Right cardiac atrium (tissue), 5 donors: ENCODE measurements at places on chromosomes 13 and 19. TPM values are rescaled to one million over a fixed set of nuclear protein-coding genes. Genes with fewer than 3 reads are reported as not detected.

DNA sequence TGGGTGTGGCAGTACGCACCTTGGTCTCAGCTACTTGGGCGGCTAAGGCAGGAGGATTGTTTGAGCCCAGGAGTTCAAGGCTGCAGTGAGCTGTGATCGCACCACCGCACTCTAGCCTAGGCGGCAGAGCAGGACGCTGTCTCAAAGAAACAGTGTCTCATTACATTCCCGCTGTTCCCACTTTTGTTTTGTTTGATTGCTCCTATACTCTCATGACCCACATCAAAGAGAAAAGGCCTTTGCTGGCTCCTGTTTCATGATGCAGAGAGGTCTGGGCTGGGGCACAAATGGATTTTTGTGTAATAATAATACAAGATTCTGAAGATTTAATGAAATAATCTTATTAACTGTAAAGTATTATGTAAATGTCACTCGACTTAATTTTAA, 85.7 kb downstream of the LACC1 start:
- DNase-seq: no peak

DNA sequence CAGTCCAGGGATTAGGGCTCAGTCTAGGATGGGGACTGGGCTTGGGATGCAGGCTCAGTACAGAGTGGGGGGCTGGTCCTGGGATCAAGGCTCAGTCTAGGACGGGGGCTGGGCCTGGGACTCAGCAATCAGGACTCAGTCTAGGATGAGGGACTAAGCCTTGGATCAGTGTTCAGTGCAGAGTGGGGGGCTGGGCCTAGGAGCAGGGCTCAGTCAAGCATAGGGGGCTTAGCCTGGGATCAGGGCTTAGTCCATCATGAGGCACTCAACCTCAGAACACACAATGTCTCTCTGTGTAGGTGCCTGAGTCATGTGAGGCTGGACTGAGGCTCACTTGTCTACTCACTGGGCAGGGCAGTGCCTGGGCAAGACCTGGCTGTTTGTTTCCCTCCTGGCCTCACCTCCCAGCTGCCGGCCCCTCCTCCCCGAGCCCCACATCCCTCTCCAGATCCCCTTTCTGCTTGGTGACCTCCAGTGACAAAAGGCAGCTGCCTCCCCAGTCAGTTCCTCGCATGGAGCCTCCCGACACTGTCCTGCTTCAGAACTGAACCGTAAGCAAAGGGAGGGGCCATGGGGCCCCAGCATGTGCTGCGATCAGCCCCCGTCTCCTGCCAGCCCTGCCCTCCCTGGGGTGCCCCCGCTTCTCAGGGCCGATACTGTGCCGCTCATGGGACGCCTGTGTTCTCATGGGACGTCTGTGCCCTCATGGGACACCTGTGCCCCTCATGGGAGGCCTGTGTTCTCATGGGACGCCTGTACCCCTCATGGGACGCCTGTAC, 6.5 kb upstream of the S1PR4 start:
- no peak for DNase-seq

DNA sequence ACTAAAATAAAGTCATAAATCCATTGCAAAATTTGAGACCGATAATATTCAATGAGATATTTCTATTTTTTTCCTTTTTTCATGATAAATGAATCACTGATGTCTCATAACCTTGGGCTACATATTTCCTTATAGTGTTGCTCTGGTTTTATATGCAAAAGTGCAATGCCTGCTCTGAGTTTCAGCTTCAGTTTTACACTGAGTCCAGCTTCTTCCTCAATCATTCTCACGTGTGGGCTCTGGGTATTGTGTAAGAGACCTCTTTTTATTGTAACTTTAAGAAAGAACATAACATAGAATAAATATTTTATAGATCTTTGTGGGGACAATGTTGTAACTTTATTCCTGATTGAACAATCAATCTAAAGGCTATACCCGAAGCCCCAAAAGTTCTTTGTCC, 280.2 kb upstream of the EDNRB start:
- DNase-seq: no peak

DNA sequence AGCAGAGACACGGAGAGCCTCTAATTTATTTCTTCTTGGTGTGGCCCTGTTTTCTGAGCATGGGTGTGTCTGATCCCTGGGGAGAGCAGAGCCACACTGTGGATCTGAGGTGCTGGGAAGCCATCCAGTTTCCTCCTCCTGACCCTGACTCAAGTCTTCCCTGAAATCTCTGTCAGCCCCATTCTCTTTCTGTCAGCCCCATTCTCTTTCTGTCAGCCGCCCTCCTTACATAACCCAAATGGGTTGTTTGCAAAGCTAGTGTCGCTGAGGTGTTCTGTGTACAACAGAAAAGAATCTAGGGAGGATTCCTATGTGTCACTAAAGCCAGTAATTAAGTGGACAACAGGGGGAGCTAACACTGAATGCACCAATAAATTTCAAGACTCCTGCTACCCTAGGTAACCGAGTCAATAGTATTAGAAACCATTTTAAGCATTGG, 50.2 kb downstream of the LRCH1 start:
- peak; percentile 21 for DNase-seq

GRCh38 chr13:99260216-99260615, 2.0 kb upstream of the GPR18 start:
- no peak for DNase-seq

DNA sequence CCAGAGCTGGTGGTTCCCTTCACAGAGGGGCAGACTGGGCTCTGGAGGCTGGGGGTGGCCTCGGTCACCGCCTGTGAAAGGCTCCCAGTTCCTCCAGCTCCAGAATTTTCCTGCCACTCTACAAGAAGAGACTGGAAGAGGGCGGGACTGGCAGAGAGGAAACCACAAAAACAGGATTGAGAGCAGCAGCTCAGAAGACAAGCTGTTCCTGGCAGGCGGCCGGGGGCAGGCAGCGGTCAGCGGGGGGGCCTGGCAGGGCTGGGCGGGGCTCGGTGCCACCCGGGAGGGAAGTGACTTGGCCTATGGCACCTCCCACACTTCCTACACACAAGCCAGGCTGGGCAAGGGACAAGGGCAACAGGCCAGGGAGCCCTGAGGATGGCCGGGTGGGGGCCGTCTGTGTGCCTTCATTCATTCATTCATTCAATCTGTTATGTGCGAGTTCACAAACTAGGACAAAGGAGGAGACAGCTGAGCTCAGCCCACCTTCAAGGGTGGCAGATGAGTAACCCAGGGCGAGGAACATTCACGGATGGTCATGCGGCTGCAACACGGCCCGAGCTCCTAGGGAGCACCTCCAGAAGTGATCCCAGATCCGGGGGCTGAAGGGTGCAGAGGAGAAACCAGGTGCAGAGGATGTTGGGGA, 16.9 kb upstream of the BTBD2 start:
- DNase-seq: peak; percentile 98

DNA sequence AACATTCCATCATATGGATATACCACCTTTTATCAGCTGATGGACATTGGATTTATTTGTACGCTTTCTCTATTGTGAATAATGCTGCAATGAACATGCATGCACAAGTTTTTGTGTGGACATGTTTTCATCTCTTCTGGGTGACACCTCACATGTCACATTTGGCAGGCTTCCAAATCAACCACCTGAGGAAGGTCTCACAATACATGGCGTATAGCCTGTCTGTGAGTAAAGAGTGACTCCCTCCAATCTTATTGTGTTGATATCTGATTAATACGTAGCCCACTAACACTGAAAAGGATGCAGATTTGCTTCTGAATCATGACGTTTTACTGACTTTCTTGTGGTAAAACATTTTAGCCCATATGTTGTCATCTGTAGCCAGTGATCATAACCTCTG, 61.1 kb downstream of the SLC15A1 start:
- DNase-seq: no peak

DNA sequence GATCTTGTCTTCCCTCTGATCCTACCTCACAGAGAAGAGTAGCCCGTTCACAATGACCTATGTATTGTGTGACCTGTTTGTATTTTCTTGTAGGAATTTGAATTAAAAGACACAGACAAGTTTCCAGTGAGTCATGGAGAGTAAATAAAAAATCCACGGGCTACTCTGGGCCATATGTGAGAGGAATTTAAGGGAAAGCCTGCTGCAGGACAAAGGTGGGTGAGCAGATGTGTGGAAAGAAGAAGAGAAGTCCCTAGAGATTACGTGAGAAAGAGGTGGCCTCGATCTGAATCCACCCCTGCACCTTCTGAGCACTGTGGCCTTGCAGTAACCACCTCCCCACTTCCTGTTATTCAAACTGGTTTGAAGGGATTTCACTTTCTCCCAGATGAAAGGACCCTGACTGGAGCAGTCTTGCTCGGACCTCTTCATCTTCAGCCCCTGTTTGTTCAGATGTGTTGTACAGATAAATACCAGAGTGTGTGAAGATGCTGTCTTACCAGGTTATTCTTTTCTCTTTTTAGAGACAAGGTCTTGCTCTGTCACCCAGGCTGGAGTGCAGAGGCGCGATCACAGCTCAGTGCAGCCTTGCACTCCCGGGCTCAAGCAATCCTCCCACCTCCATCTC, 205.4 kb downstream of the PDS5B start:
- no peak for DNase-seq

DNA sequence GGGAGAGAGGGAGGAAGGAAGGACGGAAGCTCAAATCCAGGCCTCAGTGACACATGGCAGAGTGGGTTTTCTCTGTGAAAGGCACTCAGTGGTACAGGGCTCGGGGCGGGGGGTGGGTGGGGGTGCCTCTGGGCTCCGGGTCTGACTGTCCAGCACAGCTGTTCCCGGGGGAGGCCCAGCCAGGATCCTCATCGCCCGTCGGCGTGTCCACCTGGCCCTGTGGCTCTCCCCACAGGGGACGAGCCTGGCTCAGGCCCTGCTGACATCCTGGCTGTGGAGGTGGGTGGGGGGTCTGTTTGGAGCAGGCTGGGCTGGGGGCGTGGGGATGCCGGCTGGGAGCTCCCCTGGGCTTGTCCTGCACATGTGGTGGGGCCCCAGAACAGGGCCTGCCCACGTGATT, 18.2 kb upstream of the MATK start:
- DNase-seq: no peak

DNA sequence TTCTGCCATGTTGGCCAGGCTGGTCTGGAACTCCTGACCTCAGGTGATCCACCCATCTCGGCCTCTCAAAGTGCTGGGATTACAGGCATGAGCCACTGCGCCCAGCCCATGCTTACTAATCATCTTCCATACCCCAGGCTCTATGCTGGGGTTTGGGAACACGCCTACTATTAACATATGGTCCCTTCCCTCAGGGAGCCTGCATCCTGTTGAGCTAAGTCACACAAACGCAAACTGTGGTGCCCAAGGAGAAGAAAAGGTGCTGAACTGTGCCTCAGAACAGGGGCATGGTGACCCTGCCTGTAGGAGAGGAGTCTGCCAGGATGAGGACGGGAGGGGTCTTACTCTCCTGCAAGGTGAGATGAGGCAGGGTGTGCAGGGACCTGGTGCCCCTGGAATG, 5.6 kb downstream of the MICOS13 start:
- peak; percentile 9 for DNase-seq

DNA sequence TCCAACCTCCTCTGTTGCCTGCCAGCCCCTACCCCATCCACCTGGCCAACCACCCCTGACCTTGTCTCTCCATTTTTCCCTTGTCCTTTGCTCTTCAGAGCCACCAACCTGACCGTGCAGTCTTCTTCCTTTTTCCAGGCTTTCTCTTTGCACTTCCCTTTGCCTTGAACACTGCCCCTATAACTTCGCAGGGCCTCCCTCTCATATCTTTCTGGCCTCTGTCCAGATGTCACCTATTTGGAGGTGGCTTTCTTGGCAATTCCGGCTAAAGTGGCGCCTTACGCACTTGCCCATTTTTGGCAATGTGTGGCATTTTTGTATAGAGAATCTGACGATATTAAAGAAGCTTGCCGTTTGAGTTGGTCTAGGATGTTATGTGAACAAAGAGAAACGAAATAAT, 844 bp downstream of the ZNF543 start:
- no peak for DNase-seq

GRCh38 chr13:89923736-89924135, 1423.8 kb upstream of the MIR17HG start:
- no peak for DNase-seq

- peak; percentile 89 for DNase-seq
These were observed 868 bp upstream of the EGLN2 start for GRCh38 chr19:40797963-40798682.

GRCh38 chr13:102040812-102041211, 361.0 kb downstream of the FGF14 start:
- DNase-seq: no peak

DNA sequence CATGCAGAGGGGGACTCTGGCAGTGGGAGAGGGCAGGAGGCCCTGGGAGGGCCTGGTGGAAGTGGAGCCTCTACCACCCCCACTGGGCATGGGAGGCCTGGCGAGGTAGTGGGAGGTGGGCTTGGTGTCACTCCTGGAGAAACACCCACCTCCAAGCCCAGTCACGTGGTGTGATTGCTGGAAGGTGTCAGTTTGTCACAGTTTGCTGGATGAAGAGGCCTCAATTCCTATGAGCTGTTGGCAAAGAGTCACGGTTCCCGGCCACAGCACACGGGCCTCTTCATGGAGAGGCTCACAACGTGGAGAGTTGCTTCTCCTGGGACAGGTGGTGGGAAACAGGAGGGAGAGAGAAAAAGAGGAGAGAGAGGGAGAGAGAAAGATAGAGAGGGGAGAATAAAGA, 684.1 kb upstream of the ARGLU1 start:
- no peak for DNase-seq

GRCh38 chr19:41299046-41299754, 10.8 kb upstream of the CCDC97 start:
- peak; percentile 84 for DNase-seq

GRCh38 chr13:20719783-20720182, 16.3 kb downstream of the IL17D start:
- no peak for DNase-seq

GRCh38 chr13:29532116-29532515, 63.4 kb downstream of the SLC7A1 start:
- DNase-seq: no peak

- DNase-seq: no peak
These were observed 56.2 kb upstream of the USPL1 start for GRCh38 chr13:30561511-30561910.

The LSR gene
- 4.6 TPM for total RNA-seq

The MUC16 gene
- not detected for total RNA-seq

The PTH2 gene
- not detected for total RNA-seq

The CLDND2 gene
- 1.1 TPM for total RNA-seq

The KCNJ14 gene
- total RNA-seq: 0.75 TPM

The LRG1 gene
- total RNA-seq: 1.1 TPM

The OR7C1 gene
- total RNA-seq: not detected

The CUL4A gene
- total RNA-seq: 102 TPM

The ZNF625 gene
- 7.0 TPM for total RNA-seq

The ZNF610 gene
- 3.4 TPM for total RNA-seq

The GNG8 gene
- total RNA-seq: 3.0 TPM

The CDX2 gene
- total RNA-seq: not detected
